ENCODE measurements at places on chromosomes 12 and 14.

DNA sequence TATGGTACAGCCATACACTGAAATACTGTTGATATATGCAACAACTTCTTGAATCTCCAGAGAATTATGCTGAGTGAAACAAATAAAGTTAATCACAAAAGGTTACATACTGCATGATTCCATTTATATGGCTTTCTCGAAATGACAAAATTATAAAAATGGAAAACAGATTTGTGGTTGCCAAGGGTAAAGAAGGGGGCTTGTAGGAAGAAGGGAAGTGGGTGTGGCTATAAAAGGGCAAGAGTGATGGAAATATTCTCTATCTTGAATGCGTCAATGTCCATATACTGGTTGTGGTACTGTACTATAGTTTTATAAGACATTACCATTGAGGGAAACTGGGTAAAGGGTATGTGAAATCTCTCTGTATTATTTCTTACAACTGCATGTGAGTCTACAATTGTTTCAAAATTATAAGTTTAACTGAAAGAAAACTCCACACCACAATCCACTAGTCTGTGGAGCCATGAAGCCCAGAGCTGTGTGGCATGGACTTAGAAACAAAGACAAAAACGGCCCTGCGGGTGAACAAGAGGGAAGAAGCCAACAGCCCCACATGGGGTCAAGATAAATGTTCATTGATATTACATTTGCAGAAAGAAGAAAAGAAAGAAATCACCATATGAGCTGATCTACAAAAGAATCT lies 18.3 kb upstream of the TSPAN11 start:
- no peak for DNase-seq

DNA sequence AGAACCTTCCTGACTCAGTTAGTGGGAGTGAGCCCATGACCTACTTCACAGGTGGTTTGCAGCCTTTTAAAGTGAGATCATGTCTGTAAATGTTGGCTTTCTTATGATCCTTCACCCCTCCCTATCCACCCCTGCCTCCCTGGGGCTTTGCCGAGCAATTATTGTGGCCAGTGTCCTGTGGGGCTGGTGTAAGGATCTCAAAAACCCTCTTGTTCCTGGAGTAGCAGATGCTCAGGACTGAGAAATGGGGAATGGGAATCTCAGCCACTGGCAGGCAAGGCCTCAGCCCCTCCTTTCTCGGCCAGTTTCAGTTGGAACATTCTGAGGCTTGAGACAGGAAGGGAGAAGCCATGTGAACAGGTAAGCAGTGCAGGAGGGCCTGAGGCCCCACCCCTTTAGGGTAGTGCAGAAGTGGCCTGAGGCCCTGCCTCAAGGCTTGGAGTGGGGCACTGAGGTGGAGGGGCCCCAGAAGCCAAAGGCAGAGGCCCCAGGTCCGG lies 53.8 kb downstream of the PLEKHG3 start:
- DNase-seq: no peak

GRCh38 chr12:124143726-124144125 lies 151.2 kb upstream of the RFLNA start:
- DNase-seq: no peak

DNA sequence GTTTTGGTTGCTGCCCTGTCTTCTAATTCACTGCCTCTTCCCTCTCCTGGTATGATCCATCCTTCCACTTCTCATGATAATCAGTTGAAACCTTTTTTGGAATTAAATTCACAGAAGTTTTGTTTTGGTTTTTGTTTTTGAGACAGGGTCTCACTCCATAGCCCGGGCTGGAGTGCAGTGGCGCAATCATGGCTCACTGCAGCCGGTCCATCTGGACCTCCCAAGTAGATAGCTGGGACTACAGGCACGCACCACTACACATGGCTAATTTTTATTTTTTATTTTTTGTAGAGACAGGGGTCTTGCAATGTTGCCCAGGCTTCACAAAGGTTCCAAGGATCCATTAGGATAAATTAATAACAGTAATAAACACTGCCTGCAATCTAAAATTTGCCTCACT lies 164.3 kb downstream of the PRKCH start:
- DNase-seq: no peak

GRCh38 chr12:48995086-48995879 lies 3.9 kb downstream of the DDN start:
- DNase-seq: peak; percentile 63

DNA sequence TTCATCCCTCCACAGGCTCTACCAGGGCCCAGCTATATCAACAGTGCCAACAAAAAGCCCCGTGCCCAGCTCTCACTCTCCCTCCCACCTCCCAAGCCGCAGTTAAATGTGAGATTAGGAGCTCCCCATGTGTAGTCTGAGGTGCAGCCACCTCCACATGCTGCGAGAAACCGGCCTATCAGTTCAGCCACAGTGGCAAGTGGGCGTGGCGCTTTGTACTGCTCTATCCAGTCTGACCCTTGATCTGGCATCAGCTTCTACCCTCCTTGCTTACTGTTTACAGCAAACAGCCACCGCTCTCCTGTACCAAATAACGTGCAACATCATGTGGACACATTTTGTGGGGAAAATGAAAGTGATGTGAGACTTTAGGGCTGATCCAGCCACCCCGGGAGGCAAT lies 1.7 kb downstream of the PLEK2 start:
- DNase-seq: no peak

GRCh38 chr14:76781648-76782051 lies 20.4 kb downstream of the VASH1 start:
- DNase-seq: peak; percentile 22

DNA sequence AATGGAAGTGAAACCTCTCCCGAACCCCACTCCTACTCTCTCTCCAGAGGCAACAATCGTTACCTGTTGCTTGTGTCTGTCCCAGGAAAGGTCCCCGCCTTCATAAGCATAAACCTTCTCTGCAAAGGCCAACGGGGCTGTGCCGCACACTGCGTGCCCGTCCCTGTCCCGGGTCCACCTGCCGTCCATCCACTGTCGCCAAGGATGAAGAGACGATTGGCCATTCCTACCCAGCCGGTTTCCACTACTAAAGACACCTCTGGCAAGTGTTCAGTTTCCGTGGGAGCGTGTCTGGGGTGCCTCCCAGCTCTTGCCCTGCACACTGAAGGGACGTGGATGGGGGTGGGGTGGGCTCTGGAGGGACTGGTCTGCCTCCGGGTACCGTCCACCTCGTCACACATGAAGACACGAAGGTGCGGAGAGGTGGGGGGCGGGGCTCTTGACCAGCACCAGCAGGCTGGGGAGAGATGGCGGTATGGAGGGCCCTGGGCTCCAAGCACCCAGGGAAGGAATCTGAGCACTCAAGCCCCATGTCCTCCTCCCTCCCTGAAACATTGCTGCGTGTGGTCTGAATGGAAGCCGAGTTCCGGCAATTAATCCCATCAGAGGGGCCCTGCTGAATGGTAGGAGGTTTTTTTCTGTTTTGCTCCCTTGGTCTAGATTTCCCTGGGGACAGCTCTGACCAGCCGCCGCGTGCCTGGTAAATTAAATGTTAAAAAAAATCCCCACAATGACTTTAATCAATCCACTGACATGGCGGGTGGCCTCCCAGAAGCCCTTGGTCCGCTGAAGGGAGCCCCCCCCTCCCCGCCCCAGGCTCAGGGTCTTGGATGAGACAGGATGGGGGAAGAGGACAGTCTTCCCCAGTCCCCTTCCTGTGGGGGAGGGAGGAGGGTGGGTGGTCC lies 4.1 kb upstream of the KIF26A start:
- DNase-seq: no peak

GRCh38 chr14:54138354-54139038 lies 181.9 kb upstream of the BMP4 start:
- no peak for DNase-seq

DNA sequence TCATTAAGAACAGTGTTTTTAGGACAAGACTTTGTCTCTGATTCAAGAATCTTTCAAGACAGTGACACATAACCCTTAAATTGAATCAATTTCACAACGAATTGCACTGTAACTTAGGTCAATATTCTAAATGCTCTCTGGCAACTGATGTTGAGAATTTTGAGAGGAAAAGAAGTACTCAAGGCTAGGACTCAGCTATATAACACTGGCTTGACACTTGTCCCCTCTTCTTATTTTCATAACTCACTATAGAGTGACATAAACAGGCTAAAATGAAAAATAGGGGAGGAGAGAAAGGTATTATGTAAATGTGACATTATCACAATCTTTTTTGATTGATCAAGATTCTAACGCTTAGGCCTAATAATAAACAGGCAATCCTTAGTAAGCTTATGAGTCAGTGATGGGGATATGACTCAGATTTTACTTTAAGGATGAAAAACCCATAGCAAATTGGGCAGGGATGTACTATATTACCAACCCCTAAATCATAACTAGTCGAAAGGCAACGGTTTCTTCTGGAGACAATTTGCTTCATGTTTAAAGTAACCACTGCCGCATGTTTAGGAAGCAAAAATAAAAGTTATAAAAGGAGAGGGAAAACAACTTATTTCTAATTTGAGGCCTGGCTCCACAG lies 10.9 kb downstream of the BTG1 start:
- DNase-seq: peak; percentile 82

DNA sequence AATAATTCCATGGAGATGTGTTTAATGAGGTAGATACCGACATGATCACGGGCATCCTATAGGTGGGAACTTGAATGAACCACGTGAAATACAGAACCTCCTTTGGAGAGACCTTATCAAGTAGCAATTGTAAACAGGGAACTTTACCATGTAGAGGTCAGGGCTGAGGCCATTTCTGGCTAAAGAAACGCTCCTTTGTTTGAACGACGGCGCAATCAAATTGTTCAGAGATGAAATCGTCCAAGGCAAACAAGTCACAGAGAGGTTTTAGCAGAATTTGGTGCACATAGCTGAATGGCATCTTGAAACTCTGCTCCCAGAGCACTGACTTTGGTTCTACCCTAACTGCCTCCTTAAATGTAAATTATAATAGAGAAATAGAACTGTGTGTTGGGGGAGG lies 9.8 kb downstream of the PRIMA1 start:
- no peak for DNase-seq

DNA sequence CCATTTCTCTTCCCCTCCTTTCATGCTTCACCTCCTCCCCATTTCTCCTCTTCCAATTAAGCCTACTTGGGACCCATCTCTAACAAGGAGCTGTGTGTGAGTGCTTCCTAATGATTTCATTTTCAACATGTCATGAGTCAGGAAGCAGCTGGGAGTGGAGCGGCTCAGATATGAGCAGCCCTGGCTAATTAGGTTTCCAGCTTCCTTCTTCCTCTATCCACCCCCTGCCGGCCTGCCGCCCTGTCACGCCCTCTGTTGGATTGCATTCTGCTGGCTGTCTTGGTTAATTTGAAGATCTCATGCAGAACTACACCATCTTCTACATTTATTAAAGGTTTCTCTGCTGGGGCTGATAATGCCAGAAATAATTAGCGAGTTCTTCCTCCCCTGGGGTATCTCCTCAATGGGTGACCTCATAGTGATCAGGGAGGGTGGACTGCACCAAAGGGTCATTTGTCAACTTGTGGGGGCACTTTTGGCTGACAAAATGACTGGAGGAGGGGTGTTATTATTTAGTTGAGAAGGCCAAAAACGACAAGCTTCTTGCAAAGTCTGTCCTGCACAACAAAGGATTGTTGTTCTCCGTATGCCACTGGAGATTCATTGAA lies 300.9 kb upstream of the SRRM4 start:
- no peak for DNase-seq

- DNase-seq: no peak
Observed at GRCh38 chr12:123506843-123507236, 26.7 kb downstream of the RILPL1 start.

DNA sequence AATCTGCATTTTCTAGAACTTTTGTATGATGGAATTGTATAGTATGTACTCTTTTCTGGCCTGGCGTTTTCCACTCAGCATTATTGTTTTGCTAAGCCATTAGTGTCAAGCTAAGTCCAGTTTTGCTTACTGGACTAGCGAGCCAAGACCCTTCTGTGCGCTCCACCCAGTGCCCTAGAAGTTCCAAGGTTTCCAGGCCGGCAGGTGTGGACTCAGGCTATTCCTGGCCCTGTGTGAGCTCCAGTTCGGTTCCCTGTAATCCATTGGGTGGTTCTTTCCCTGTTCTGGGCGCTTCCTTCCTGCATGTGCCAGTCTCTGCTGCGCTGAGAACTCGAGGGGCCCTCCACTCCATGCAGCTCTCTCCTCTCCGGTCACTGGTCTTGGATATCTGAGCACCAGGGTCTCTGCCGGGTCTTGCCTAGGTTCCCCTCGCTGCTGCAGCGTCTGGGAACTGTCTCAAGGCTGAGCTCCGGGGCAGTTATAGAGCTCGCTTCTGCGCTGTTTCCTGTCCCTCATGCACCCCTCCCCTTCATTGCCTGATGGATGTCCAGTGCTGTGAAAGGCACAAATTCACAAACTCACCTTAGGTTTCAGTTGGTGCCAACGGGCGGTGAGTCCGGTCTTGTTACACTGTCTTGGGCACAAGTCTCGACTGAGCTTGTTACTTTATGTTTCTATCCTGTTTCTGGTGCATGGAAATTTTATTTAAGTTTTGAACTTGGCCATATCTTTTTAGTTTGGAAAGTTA lies 100.8 kb downstream of the ADGRD1 start:
- DNase-seq: no peak

DNA sequence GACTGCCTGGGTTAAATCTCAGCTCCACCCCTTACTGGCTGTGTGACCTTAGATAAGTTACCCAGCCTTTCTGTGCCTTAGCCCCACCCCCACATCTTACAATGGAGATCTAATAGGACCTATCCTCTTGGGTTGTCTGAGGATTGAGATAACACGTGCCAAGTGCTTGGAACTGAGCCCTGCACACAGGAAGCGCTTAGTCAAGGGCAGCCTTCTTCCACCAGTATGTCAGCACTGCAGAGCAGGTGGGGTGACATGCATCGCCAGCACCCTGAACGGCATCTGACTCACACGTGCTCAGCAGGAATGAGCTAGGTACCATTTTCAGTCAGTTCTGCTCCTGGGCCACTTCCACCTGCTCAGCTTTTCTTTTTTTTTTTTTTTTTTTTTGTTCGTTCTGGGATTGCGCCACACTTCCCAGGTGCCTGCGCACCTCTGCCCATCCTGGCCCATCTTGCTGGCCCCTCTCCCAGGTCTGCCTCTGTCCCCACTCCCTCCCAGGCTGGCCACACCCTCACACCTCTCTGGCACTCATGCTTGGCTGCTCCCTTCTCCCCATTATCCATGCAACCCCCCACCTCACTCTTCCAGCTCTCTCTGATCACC lies 19.6 kb downstream of the LGMN start:
- peak; percentile 89 for DNase-seq

GRCh38 chr12:89706986-89707702 lies 1.5 kb downstream of the ATP2B1 start:
- no peak for DNase-seq

DNA sequence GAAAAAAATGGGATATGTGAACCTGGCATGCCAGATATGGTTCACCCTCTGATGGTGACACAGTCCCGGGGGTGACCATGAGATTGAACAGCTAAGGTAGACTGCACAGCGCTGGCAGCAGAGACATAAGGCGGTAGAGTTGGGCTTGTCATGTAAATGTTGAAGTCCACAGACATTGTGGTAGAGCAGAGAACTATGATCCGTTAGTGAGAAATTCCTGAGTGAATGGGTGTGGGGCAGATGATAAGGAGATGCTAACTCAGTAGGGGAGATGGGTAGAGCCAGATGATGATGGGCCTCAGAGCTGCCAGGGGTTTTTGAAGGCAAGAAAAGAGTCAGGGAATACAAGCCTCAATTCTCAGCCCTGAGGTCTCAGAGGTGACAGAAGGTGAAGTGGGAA lies 51.1 kb upstream of the DNM1L start:
- DNase-seq: no peak

All from activated CD4-positive, alpha-beta T cell treated with anti-CD3 and anti-CD28 coated beads, Interleukin-2, Interleukin-6, amounts not matched to agents 100 ng/mL and 50 ng/mL, durations not matched to agents 16 hours and 8 hours (primary cell).